ENCODE measurements at places on chromosomes 11 and 22.

DNA sequence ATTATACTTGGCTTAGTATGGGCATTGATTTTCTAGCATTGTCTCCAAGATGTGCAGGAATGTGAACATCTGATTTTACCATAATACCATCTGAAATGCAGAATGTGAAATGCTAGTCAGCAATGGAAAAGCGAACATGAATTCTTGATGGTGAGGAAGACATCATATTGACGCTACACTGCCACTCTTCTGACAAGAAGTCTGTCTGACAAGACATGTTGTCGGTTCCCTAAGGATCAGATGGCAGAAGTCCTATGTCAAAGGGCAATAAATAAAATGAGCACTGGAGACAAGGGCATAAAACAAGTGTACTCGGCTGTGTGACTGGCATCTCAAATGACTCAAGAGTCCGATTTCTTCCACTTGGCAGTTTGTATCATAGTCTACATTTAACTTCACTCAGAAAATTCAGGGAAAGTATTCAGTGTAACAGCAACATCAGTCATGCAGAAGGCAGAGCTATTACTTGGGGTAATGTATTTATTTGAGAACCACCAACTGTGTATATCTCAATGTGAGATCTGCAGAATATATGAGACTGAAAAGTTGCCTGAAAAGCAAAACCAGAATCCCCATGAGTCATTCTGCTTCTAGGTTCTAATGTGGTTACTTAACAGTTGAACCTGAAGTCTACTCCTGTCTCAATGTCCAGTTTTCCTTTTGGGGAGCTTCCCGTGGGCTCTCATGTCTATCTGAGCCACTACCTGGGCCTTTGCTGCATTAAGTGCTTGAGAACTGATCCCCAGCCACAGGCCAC is 51.5 kb downstream of the SLC17A6 start:
- no peak overlapping the region for H3K4me3 ChIP-seq
- H3K27me3 ChIP-seq, result no peaks in the 10 kb centered on the region
- no peak overlapping the region for H3K27ac ChIP-seq
- no peak for DNase-seq
- no peaks in the 10 kb centered on the region for H3K4me1 ChIP-seq

GRCh38 chr11:72274435-72274834 is 30.5 kb upstream of the PHOX2A start:
- DNase-seq, result no peak
- H3K36me3 ChIP-seq, result no peaks in the 10 kb centered on the region

DNA sequence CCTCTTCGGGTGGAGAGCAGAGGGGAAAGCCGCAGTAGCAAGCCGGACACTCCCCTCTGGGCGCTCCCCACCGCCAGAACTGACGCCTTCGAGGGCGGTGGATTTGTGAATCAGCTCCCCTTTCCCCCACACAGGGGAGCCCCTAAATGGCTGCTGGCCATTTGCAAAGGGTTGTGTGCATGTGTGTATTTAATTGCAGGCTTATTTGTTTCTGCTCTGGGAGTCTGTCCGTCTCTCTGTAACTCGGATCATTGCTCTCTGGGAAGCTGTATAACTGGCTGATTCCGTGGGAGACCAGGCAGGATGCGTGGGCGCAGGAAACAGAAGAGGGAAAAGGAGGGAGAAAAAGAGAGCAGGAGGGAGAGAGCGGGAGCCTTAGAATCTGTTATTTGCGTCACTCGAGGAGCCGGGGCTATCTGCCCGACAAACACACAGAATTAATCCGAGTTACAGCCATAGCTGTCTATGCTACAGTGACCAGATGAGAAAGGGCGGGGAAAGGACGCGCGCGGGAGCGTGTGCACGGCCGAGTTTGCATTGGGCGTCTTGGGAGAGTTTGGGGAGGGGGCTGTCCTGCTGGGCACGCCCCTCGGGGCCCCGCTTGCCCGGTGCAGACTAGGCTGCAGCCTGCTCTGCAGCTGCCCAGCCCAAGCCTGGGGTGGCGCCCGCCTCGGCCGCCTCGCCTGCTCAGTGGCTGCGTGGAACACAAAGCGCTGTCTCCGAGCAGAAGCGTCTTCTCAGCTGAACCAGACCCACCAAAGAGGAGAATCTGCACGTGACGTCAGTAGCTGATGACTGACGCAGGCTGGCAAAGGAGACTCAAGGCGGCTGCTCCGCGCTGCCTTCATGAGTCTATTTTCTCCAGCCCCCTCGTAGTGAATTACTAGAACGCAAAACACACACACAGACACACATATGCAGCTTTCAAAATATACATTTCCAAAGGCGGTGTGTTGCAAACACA is 105.3 kb upstream of the HSD17B12 start:
- H3K27ac ChIP-seq, result no peak overlapping the region
- no peak overlapping the region for H3K4me3 ChIP-seq
- peak; percentile 49 for DNase-seq
- no peaks in the 10 kb centered on the region for H3K36me3 ChIP-seq
- H3K4me1 ChIP-seq, result peaks cover 32% of the 10 kb centered on the region
- H3K27me3 ChIP-seq, result peaks cover 69% of the 10 kb centered on the region

DNA sequence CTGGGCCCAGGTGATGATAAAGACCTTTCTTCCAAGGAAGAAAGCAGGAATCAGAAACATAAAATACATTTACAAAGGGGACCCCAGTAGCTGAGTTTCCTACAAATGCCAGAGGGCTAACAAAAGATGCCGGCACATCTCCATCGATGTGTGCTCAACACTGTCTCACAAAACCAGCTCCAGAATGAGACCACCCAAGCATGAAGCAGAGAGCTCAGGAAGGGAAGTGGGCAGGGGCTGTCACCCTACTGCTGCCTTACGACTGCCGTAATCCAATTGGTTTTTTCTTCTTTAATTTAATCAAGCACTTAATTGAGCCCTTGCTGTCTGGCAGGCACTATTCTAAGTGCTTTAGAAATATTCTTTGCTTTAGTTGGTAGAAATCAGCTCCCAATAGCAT is 26.1 kb downstream of the SMCO4 start:
- H3K36me3 ChIP-seq, result no peaks in the 10 kb centered on the region
- H3K27me3 ChIP-seq, result no peaks in the 10 kb centered on the region
- no peak overlapping the region for H3K27ac ChIP-seq
- H3K4me1 ChIP-seq, result peaks cover 38% of the 10 kb centered on the region
- H3K4me3 ChIP-seq, result no peak overlapping the region
- no peak for DNase-seq

GRCh38 chr22:35629406-35630216 is 12.5 kb upstream of the MB start:
- H3K27ac ChIP-seq, result peak overlapping the region; percentile 78
- no peaks in the 10 kb centered on the region for H3K36me3 ChIP-seq
- peak; percentile 76 for DNase-seq
- no peak overlapping the region for H3K4me3 ChIP-seq

- H3K4me3 ChIP-seq, result no peak overlapping the region
- no peaks in the 10 kb centered on the region for H3K27me3 ChIP-seq
- H3K36me3 ChIP-seq, result no peaks in the 10 kb centered on the region
- no peak overlapping the region for H3K27ac ChIP-seq
- no peak for DNase-seq
- H3K4me1 ChIP-seq, result no peaks in the 10 kb centered on the region
Measured at GRCh38 chr11:1151366-1152315, 6.1 kb upstream of the MUC5AC start.

GRCh38 chr11:11740836-11741235 is 100.9 kb upstream of the USP47 start:
- H3K4me1 ChIP-seq, result no peaks in the 10 kb centered on the region
- H3K4me3 ChIP-seq, result no peak overlapping the region
- peaks cover 1% of the 10 kb centered on the region for H3K27me3 ChIP-seq
- no peak for DNase-seq
- no peak overlapping the region for H3K27ac ChIP-seq

DNA sequence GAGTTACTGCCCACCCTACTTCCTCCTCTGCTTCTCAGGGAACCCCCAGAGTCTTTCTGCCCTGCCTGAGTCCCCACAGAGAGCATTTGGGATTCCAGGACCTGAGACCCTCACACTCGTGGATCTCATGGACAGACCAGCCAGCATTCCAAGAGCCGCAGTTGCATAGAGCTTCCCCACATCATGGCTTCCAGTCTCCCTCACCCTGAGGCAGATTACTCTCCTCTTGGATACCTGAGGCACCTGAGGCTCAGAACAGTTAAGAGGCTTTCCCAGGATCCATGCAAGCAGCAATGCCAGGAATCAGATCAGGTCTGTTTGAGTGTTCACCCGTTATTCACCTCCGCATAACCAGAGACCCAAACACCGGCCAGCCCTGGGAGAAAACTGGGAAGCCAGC is 102.2 kb downstream of the TRIM29 start:
- H3K36me3 ChIP-seq, result no peaks in the 10 kb centered on the region
- H3K27me3 ChIP-seq, result no peaks in the 10 kb centered on the region
- no peaks in the 10 kb centered on the region for H3K4me1 ChIP-seq
- H3K4me3 ChIP-seq, result no peak overlapping the region
- no peak overlapping the region for H3K27ac ChIP-seq

DNA sequence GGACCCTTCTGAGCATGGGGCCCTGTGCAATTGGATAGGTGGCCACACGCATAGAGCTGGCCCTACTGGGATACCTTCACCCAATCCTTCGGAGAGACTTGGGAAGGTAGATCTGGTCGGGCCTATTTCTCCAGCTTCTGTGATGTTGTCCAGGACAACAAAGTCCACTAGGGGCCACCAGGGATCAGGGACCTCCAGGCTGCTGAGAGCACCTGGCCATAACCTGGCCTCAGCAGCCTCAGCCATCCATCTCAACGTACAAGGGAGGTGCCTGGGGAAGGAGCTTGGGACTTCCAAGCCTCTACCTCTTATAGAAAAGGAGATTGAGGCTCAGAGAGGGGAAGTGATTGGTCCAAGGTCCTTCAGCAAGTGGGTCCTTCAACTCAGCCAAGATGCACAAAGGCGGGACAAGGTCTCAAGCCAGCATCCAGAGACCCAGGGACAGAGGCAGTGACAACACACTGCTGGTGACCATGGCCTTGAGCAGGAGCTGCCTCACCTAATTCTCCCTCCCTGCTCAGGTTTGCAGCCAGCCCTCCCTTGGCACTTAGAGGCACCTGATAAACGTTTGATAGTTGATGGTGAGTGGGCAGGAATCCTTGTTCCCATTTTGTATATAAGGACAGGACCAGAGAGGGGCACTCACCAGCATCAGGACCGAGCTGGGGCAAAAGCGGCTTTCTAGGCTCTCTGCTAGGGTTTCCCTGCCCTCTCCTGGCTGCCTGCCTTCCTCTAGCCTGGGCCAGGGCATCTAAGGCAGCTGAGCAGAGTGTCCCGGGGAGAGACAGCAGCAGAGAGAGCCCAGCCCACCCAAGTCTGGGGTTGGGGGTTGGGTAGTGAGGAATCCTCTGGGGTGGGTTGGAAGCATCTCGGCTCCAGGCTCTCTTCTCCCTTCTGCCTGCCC is 4.5 kb downstream of the RAC2 start:
- H3K27me3 ChIP-seq, result peaks cover 6% of the 10 kb centered on the region
- H3K4me1 ChIP-seq, result no peaks in the 10 kb centered on the region
- H3K27ac ChIP-seq, result no peak overlapping the region
- H3K4me3 ChIP-seq, result no peak overlapping the region
- no peak for DNase-seq

DNA sequence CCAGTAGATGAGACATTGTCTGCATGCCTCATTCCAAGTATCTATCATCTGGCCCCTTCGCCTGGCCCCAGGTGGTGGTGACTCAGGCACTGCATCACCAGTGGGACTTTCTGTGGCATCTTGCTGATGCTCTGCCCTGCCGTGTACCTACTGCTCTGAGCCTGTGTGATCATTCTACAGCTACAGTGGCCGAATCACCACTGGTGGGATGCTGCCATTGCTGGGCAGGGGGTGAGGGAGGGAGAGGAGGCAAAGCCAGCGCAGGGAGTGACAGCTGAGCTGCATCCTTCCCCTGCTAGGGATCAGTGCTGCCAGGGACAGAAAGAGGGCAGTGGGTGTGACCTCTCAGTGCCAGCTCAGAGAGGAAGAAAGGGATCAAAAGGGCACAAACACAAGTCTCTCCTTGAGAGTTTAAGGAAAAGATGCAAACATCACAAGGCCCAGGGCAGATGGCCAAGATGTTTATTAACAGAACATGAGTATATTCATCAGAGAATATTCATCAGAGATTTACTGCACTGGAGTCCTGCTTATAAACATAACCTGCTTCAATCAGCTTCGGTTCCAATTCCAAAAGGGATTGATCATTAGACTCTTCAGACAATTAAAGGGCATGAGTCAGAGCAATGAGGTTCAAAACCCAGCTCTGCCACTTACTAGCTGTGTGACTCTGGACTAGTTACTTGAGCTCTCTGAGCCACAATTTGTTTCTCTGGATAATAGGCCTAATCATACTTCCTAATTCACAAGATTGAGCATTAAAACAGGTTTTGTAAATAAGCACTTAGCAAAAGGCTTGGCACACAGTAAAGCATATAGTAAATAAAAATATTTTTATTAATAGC is 109.8 kb downstream of the NAT10 start:
- H3K4me1 ChIP-seq, result no peaks in the 10 kb centered on the region
- H3K27ac ChIP-seq, result peak overlapping the region; percentile 76
- H3K4me3 ChIP-seq, result no peak overlapping the region
- peak; percentile 56 for DNase-seq

- no peak overlapping the region for H3K27ac ChIP-seq
- no peaks in the 10 kb centered on the region for H3K27me3 ChIP-seq
- no peak overlapping the region for H3K4me3 ChIP-seq
- peaks cover 6% of the 10 kb centered on the region for H3K4me1 ChIP-seq
- no peaks in the 10 kb centered on the region for H3K36me3 ChIP-seq
Measured at GRCh38 chr22:49948116-49948957, 12.2 kb upstream of the PIM3 start.

DNA sequence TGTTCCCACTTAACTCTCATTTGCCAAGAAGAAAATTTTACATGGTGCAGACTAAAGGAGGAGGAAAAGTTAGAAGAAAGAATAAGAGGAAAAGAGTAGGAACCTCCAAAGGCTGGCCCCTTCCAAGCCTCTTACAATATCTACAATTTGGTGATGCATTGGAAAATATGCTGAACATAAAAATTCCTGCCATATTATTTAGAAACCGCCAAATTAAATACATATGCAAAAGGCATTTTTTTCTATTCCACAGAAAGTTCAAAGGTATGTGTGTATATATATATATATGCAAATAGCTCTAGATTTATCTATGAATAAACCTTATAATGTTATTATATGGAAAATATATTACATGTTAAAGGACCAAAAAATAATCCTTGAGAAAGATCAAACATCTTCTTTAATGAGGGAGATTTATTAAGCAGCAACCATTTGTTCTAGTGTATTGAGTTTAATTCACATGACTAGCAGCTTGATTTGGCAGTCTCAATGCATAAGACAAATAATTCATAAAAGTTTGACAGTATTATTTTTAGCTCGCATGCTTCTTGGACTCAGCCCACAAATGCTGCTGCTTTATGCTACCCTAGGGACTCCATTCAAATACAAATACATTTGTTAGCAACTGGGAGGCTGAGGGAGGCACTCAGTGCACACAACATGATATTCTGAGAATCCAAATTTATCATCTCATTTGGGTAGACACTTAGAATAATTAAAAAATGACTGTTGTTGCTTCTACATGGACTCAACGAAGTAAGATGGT is 184.9 kb downstream of the SBF2 start:
- H3K27ac ChIP-seq, result no peak overlapping the region
- peak; percentile 28 for DNase-seq
- no peaks in the 10 kb centered on the region for H3K36me3 ChIP-seq
- no peak overlapping the region for H3K4me3 ChIP-seq
